CD4-positive, alpha-beta T cell treated with Interleukin-17A for 4 hours (primary cell): ENCODE measurements at places on chromosomes 2 and 18.

DNA sequence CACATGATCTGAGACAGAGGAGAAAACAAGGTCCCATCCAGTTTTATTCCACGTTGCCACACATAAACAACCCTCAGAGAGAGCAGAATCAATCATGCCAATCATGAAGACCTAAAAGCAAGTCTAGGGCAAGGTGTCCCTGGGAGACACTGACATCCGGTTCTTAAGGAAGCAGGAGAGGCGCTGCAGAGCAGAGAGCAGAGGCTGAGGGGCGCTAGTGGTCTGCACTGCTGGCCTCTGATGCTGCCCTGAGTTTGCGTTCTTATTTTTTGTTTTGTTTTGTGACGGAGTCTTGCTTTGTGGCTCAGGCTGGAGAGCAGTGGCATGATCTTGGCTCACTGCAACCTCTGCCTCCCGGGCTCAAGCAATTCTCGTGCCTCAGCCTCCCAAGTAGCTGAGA, 83.3 kb downstream of the SMIM21 start:
- DNase-seq = no peak

DNA sequence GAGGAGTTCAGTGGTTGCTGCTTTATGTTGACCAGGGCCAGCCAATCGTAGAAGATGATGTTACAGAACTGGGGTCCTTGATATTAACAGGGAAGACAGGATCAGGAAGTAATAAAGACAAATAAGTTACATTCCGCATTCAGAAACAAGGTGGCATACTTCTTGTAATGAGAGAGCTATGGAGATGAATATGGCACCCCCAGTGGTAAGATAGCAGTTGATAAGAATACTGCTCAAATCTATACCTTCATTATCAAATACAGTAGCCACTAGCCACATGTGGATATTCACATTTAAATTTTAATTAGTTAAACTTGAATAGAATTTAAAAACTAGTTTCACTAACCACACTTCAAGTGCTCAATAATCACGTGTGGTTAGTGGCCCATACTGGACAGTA, 290.4 kb upstream of the RBMS1 start:
- no peak for DNase-seq

DNA sequence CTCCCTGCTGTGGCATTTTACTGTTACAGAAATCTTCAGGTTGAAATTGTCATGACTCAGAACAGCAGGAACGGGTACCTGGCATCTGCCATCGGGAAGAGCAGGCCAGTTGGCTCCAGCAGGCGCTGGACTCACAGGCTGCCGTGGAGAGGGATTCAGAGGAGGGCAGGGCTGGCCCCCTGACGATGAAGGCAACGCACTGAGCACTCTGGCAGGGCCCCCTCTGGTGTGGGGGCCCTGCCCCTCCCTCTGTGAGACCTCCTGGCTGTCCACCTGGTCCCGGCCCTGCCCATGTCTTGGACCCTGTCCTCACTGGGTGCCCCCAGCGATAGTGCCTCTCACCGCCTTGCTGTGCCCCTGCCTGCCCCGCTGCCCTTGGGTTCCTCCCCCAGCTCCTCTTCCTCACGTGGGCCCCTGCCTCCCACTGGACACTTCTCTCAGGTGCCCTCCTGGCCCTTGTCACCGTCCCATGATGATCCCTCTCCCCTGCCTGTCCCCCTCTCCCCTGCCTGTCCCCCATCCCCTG, 23.3 kb upstream of the ALLC start:
- DNase-seq = no peak

- no peak for DNase-seq
Measured at GRCh38 chr2:127039387-127040031, 67.4 kb downstream of the BIN1 start.

GRCh38 chr2:190809139-190809764, 71.4 kb upstream of the GLS start:
- DNase-seq = no peak

- no peak for DNase-seq
Measured at GRCh38 chr18:70535041-70535440, 246.2 kb downstream of the SOCS6 start.

- DNase-seq = peak; percentile 12
Measured at GRCh38 chr2:196415384-196415783, 224.1 kb upstream of the CCDC150 start.

GRCh38 chr2:142881619-142882018, 4.2 kb downstream of the KYNU start:
- DNase-seq = no peak

DNA sequence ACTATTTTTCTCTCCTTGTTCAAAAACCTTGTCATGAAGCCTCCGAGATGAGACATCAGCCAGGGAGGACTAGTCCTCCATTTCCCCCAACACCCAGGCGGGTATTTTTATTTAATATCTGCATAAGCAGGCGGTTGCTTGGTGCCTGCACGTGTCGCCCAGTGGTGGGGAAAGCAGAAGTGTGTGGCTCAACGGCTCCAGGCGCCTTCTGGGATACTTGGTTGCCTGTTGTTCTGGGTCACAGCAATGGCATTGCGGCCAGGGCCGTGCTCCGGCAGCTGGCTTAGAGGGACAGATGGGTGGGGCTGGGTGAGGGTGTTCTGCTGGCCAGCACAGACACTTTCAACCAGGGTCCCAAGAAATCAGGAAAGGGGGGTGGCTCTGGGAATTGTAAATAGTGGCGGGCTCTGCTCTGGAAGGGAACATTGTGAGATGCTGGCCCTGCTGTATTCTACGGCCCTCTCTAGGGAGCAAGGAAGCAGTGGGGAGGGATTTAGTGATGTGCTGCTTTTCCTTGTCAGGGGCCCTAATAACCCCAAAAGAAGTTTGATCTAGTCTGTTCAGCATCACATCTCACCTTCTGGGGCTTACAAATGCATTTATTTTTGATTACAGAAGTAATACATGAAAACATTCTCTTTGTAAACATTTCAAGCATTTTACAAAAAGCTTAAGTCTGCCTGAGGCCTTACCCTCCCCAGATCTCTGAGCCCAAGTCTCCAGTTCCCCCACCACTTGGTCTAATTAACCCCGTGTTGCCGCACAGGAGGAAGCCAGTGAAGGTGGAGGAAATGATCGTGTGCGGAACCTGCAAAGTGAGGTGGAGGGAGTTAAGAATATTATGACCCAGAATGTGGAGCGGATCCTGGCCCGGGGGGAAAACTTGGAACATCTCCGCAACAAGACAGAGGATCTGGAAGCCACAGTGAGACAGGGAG, 1.1 kb downstream of the VAMP8 start:
- peak; percentile 29 for DNase-seq

DNA sequence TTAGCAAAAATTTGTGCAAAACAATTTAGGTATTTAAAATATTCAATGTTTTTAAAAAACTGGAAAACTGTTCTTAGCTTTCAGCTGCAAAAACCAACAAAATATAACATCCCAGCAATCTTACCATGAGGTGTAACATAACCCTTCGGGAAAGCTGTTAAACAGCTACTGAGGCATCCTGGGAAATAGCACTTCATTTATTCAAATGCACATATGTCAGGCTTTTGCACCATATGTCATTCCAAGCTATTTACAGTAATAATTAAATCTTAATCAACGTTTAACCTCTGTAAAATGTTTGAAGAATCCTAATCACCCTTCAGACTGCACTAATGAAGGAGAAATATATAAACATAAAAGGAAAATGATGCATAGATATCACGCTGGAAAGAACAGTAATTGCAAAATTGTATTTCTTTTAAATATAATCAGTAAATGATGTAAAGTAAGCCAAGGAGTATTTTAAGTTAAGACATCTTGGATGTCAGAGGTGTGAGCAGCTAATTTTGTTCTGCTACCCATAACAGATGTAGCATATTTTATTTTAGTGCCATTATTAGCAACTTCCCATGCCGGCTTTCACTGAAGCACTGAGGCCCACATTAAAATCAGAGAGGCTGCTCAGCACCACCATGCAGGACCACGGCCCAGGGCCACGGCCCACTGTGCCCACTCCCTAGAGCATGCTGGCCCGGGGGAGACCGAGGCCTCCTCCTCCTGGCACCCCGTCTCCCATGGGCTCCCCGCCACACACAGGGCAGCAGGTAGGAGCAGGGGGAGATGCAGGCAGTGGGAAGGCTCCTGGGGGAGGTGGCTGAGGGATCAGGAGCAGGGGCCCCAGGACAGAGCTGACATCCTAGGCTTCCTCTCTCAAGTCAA, 30.9 kb downstream of the EMX1 start:
- DNase-seq = no peak
